ENCODE measurements at places on chromosomes 16 and 17.

DNA sequence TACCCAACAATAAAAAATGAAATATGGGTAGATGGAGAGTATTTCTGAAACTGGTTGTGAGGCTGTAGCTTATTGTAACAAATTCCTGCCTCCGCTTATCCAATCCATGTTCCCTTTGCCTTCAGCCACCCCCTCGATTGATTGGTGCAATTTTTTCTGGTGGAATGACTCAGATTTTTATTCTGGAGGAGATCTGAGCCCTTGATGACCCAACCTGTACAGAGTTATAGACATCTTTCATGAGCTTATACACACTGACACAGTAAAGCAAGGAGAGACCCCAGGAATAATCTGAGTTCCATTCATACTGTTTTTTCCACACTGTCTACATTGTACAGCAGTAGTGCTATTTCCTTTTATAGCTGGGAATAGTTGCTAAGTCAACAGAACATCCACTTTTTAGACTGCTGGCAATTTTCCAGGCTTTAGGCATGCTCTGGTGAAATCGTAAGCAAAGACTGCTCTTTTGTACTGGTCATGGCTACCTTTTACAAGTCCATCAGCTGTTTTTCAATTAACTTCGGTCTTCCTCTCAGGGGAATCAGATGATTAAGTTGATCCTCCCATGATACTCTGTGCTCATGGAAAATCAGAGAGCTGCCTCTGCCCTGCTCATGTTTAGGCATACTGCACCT is 30.1 kb downstream of the CCL4 start:
- DNase-seq: peak; percentile 9

- DNase-seq: peak; percentile 93
Measured at GRCh38 chr17:44279666-44280391, 11.9 kb upstream of the SLC4A1 start.

GRCh38 chr16:78729687-78730086 is 630.2 kb downstream of the WWOX start:
- DNase-seq: no peak

GRCh38 chr17:57959929-57960328 is 4.7 kb upstream of the CUEDC1 start:
- no peak for DNase-seq

DNA sequence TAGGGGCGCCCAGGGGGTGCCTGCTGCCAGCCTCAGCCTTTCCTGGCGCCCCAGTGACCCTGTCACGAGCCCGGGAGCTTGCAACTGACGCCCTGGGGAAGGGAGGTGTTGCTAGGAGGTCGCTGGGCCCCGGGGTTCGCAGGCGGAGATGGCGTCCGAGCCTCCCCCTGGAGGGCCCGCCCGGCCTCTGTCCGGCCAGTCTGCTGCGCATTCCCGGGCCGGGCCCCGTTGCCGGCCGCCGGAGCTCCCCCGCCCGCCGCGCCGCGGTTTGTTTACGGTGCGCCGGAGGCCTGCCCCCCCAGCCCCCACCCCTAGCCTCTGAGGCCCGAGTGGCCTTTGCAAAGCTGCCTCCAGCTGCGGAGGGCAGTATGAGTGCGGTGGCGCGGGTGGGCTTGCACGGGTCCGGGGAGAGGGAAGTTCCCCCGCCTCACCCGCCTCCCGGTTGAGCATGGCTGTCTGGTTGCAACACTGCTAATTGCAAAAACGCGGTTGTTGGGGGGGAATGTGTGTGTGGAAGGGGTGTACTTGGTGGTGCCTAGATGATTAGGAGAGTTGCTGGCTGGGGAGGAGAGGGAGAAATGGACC is 514 bp downstream of the THRA start:
- peak; percentile 59 for DNase-seq

- DNase-seq: no peak
Measured at GRCh38 chr16:74261068-74261467, 35.5 kb upstream of the PSMD7 start.

DNA sequence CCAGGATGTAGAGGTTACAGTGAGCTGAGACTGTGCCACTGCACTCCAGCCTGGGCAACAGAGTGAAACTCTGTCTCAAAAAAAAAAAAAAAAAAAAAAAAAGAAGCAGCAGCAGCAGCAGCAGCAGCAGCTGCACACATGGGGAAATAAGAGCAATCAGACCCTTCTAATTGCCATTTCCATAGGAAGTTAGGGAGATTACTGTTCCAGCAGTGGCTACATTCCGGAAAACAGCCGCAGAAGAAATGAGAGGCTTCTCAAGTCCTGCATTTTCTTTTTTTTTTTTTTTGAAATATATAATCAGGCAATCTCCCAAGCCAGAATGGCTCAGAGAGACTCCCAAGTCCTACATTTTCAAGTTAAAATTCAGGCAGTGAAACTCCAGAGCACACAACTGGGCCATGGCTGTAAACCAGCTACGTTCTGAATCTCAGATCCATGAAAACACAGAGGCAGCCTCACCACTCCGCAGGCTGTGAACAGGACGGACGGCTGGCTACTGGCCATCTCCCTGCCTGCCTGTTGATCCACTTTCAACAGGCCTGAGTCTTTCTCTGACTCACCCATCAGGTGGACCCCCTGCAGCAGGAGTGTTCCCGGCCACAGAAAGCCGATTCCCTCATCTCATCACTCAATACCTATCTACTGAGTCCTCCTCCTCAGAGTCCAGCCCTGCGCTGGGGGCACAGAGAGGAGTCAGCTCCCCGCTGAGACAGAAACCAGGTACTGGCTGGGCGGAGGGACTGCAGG is 15.0 kb downstream of the TRPV1 start:
- DNase-seq: no peak

DNA sequence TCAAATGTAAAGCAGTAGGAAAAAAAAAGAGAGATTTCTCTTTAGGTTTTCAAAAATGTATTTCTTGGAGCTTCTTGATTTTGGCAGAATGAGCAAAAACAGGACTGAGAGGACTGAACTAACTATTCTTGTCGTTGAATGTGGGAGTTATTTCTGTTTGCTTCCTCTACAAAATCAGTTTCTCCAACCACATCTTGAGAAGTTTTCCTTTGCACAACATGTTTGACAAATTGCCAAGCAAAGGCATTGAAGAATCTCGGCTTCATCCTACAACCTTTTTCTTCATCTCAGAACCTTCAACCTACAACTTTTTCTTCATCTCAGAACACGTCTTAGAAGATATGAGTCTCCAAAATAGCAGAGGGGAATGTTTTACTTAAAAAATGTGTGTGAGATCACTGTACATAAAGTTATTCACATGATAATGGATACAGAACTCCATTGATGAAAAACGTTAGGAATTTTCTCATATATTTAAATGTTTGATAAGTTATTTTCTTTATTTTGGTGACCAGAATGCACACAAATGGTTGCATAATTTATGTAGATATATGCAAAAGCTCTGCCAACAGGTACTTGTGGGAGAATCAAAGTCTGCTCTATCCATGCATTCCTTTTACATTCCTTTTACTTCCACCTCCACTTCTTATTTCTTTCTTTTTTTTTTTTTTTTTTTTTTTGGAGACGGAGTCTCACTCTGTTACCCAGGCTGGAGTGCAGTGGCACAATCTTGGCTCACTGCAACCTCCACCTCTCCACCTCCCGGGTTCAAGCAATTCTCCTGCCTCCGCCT is 370.0 kb downstream of the KCNJ2 start:
- DNase-seq: no peak
